ENCODE measurements at places on chromosomes 5 and 9.

DNA sequence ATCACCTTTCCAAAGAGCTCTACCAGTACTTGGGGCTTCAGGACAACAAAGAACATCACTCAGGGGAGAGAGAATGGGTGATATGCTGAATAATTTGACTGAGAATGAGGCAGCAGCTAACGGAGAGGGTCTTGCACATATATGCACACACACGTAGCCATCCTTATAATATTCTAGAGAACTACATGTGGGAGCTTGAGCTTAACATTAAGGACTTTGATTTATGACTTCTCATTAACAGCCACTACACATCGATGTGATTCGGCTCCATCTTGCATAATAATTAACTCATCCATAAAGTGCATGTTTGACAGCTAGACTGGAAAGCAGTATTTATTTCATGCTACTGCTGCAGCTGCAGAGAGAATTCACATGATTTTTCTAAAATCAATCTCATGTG lies 163.4 kb downstream of the RAB3C start:
- DNase-seq: no peak

DNA sequence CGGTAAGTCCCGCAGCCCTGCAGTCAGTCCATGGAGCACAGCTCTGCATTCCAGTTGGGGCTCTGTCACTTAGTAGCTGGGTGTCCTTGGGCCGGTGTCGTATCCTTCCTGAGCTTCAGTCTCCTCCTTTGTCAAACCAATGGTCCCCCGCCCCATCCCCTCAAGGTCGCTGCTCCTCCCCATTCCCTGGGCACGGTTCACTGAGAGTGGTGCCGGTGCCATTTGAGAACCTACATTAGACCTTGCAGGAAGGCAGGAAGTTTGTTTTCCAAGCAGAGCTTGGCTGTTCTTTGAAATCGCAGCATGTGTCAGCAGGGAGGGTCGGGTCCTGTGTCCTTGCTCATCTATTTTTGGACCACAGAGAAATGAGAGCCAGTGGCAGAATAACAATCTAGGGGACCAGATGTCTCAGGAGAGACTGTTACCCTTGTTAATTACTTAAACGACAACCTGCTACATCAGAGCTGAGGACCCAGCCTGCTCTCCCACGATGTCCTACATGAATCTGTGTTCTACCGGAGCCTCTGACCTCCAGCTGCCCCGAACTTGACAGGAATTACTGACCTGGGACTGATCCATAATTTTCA lies 21.7 kb upstream of the BARHL1 start:
- no peak for DNase-seq

GRCh38 chr5:76332102-76332501 lies 71.0 kb upstream of the IQGAP2 start:
- DNase-seq: no peak

GRCh38 chr9:32161720-32162119 lies 222.7 kb upstream of the ACO1 start:
- DNase-seq: no peak

- DNase-seq: no peak
These were observed 5.6 kb downstream of the HOMER1 start for GRCh38 chr5:79508354-79508753.

GRCh38 chr5:139757727-139758509 lies 37.7 kb upstream of the PSD2 start:
- no peak for DNase-seq

DNA sequence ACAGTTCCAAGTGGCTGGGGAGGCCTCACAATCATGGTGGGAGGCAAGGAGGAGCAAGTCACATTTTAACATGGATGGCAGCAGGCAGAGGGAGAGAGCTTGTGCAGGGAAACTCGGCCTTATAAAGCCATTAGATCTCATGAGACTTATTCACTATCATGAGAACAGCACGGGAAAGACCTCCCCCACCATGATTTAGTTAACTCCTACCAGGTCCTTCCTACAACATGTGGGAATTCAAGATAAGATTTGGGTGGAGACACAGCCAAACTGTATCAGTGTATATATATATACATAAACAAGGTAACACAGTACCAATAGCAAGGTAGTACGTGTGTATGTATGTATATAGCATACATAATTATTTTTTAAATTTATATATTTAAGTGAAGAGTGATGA lies 50.9 kb downstream of the NFX1 start:
- DNase-seq: no peak

- no peak for DNase-seq
These were observed 27.7 kb downstream of the CAMSAP1 start for GRCh38 chr9:135879619-135880018.

- no peak for DNase-seq
These were observed 326.2 kb upstream of the IRX2 start for GRCh38 chr5:3077684-3078083.

DNA sequence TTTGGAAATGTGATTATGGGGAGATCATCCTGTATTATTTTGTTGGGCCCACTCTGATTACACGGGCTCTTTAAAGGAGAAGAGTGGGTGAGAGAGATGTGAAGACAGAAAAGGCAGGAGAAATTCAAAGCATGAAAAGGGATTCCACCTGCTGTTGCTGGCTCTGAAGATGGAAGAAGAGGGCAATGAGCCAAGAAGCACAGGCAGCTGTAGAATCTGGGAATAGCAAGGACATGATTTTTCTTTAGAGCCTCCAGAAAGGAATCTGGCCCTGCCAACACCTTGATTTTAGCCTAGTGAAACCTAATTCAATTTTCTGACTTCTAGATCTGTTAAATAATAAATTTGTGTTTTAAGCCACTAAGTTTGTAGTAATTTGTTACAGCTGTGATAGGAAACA lies 11.3 kb downstream of the C9 start:
- no peak for DNase-seq

- no peak for DNase-seq
These were observed 6.2 kb upstream of the TCERG1 start for GRCh38 chr5:146440870-146441495.
